ENCODE measurements at places on chromosomes 1 and 21.

- no peak for DNase-seq
Observed at GRCh38 chr1:203183828-203184227, 2.7 kb downstream of the CHI3L1 start.

- no peak for DNase-seq
Observed at GRCh38 chr21:43919871-43920801, 55.1 kb downstream of the AGPAT3 start.

- DNase-seq: no peak
Observed at GRCh38 chr1:19354531-19354981, 42.4 kb downstream of the SLC66A1 start.

DNA sequence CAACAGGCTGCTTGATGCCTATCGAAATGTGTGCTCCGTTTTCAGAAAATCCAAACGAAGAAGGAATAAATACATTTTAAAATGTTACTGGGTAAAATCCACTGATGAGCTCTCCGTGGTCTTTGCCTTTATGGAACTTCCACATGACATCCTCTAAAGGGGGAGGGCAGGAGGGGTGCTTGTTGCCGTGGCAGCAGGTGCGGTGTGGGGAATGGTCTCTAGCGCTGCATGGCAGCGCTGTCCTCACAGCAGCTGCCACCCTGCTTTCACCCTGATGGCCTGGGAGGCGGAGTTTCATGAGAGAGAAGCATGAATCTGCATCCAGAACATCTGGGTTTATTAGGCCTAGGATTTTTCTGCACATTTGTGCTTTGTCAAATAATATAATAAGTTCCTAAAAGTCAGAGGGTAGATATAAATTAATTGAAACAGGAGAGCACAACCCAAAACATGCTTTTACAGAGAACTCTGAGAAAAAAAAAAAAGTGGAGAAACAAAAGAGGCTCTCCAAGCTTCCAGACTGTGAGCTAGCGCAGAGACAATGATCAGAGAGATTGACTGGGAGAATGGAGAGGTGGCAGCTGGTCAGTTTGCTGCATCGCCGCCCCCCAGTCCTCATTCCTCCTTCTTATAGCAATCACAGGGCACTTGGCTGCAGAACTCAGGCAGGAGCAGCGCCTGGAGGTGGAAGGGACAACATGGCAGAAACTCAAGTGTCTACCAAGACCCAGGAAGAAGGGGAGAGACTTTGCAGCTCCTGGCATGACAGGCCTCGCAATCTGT is 228.6 kb downstream of the DSCAM start:
- DNase-seq: no peak

- DNase-seq: no peak
Observed at GRCh38 chr1:111372336-111372965, 55.1 kb downstream of the OVGP1 start.

GRCh38 chr1:209048941-209049669 is 534.4 kb upstream of the CAMK1G start:
- DNase-seq: no peak

- no peak for DNase-seq
Observed at GRCh38 chr1:19436716-19437476, 48.4 kb downstream of the CAPZB start.

GRCh38 chr1:6345009-6345408 is 48.6 kb downstream of the ACOT7 start:
- no peak for DNase-seq
